ENCODE measurements at places on chromosomes 5 and 9.

DNA sequence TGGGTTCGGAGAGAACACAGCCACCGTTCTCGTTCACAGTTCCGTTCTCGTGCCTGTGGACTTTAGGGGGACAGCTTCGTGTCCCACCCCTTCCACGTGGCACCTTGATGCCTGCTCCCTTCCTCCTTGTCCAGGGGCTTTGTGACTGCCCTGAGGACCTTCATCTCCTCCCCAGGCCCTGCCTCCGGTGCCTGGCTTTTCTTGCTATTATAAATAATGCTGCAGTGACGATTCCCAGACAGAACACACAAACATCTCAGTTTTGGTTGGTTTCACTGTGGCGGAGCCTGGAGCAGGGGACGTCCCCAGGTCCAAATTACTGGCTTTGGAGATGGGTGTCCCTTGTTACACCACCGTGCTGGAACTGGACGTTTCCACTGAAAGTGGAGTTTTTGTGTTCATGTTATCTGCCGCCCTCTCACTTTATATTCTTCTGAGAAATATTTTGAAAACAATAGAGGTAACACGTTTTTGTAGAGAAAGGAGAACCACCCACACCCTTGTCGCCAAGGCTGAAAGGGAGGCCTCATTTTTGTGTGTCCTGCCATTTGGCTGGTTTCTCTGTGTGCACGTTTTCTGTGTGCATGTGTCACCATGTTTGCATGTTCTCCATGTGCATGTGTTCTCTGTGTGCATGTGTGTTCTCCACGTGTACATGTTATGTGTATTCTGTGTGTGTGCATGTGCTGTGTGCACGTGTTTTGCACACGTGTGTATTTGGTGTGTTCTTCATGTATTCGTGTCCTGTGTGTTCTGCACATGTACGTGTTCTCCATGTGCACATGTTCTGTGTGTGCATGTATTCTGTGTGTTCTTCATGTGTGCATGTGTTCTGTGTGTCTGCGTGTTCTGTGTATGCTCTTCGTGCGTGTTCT is 24.2 kb downstream of the WNK2 start:
- DNase-seq: no peak

DNA sequence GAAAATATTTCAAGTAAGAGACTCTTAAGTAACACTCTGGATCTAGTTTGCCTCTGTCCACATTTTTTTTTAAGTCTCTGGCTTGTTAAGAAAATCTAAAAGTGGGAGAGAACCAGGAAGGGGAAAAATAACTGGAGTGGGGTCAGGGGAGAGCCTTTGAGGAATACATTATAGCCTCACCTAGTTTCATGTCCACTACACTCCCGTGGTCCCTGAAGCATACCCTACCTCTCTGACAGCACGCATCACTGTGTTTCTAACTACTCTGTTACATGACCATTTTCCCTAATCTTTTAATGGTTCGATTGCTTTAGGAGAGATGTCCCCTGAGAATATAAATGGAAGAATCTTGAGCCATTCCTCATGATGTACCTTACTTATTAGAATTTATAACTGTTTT is 318.3 kb downstream of the TMEM167A start:
- no peak for DNase-seq

DNA sequence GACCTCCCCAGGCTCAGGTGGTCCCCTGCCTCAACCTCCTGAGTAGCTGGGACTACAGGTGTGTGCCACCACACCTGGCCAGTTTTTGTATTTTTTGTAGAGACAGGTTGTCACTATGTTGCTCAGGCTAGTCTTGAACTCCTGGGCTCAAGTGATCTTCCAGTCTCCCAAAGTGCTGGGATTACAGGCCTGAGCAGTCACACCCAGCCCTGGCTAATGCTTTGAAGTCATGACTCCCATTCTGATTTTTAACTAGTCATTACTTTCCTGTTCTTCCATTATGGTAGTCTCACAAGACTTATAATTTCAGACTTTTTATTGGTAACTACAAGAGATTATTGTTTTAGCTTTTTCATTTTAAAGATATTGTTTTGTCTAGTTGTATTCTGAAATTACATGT is 26.3 kb downstream of the UBAP1 start:
- no peak for DNase-seq

- DNase-seq: no peak
Observed at GRCh38 chr9:132167192-132167591, 5.3 kb downstream of the NTNG2 start.

DNA sequence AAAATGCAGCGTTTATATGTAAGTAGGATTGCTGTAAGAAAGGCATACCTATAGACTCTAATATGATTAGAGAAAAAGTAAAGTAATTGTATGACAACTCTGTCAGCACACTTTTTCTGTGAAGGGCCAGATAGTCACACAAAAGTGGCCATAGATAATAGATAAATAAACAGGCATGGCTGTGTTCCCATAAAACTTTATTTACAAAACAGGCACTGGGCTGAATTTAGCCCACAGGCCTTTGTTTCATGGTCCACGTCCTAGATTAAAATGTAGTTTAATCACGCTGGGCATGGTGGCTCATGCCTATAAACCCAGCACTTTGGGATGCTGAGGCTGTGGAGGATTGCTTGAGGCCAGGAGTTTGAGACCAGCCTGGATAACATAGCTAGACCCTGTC is 8.7 kb upstream of the TXNDC8 start:
- no peak for DNase-seq

- no peak for DNase-seq
Observed at GRCh38 chr5:139549162-139549894, 11.8 kb upstream of the UBE2D2 start.

DNA sequence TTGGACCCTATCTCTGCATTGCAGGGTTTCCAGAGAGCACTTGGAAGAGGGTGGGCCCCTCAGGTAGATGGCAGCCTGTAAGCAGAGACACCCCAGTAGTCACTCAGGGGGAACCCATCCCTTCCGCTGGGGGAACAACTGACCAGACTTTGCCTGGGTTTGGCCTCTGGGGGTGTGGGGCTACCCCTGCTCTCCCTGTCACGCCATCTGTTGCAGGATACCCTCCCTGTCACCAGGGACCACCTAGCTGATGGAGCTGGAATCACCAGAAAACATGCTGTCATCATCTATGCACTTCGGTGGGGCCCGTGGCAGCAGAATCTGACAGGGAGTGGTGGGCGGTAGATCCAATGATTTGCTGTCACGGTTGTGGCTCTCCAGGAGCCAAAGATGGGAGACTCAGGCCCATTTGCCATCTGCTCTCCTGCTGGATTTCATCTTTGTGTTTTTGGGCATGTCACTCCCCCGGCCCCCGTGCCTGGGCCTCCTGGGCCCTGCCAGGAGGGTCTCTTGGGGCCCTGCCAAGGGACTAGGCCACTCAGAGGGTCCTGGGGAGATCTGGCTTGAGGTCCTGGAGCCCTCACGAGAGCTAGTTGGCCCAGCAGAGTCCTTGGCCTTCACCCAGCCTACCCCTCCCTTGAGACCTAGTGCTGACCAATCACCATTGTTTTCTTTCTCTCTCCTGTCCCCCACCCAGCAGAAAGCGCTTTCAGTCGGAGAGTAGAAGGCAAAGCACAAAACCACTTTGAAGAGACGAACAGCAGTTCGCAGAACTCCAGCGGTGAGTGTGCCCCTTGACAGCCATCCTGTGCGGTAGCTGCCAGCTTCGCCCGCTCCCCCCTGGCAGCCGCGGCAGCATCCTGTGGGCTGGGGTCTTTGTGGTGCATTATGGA is 45.9 kb downstream of the AMBP start:
- no peak for DNase-seq

- DNase-seq: no peak
Observed at GRCh38 chr9:95836072-95836471, 39.4 kb upstream of the ERCC6L2 start.

DNA sequence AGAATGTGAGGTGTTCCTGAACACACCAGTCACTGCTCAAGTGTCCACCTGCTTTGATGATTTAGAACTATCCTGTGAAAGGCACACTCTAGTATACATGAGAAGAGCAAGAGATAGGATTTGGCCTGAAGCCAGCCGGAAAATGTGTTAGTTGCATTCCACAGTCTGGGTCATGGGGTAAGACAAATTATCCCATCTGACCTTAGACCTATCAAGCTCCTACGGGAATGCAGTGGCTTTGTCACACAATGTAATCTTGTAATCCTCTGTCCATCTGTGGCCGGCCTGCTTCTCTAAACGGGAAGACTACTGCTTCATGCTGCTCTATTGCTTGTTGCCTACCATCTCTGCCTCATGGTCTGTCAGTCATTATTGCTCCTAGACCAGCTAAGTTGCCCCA is 92.4 kb upstream of the PRRC1 start:
- no peak for DNase-seq

DNA sequence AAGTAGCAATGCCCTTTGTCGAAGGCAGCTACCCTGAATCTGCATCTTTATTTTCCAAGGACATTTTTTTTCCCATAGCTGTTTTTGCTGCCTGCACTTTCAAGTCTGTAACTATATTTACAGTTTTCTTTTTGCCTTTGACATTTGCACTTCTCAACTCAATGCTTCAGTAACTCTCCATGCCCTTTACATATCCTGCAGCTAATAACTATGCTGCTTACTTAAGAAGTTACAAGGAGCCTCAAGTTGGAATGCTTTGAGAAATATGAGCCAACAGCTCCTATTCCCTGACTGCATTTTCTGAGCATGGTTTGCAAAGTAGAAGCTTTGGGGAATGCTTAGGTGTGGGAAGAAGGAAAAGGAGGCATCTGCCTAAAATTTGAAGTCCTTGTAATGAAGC is 194.8 kb upstream of the TRPC7 start:
- no peak for DNase-seq

DNA sequence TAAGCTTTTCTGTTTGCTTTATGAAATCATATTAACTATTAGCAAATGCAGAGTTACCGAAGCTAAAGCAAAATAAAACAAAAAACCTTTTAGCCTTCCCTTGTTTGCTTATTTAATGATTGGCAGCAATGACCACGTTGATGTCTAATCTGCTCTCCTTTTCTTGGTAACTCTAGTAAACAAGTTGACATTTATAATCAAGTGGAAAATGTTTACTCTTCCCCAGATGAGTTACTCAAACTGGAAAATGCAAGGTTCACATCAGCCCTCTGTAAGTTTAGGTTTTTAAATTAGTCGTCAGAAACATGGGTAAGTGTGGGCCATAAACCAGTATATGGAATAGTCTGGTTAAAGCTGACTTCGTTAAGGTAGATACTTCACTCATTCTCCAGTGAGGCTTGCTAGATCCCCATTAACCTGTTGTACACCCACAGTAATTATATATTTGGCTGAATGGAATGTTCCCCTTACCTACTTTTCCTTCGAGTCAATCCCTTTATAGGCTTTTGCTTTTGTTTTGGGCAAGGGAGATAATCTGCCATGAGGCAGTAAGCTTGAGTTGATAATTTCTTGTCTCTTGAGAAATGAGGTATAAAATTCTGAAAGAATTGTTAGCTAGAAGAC is 100.9 kb downstream of the GDNF start:
- DNase-seq: no peak
